ENCODE measurements at places on chromosomes 11 and 22.

DNA sequence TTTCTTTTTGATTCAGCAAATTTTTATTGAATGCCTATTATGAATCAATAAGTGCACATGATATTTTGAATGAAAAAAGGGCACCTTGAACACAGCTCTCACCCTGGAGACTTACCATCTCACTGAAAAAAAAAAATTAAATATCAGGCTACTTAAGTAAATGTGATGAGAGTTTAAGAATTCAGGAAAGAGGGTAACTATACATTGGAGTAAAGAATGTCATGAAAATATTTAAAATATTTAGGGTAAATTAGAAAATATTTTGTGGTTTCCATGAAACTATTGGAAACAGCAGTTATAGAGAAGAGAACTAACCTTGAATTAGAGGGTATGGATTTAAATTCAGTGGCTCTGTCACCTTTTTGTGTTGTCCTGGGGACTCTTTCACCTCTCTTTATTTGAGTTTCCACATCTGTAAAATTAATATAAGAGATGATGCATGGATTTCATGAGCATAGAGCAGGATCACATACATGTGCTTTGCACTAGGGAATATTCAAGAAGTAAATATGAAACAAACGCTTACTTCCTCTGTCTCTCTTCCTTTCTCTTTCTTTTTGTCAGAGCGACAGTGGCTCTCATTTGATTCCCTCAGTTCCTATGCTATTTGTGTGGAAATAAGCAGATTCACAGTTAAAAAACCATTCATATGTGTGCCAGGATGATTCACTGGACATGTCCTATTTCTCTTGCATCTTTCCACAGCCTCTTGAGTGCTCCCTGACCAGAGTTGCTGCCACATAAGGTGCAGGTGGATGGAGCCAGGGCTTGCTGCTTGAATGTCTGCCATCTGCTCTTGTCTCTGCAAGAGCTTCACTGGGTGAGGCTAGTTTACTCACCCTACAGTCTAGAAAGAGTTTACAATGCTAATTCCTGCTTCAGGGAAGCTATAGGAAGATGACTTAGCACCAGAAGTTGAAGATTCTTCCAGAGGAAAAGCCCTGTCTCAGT is 533.1 kb downstream of the ETS1 start:
- DNase-seq = no peak

DNA sequence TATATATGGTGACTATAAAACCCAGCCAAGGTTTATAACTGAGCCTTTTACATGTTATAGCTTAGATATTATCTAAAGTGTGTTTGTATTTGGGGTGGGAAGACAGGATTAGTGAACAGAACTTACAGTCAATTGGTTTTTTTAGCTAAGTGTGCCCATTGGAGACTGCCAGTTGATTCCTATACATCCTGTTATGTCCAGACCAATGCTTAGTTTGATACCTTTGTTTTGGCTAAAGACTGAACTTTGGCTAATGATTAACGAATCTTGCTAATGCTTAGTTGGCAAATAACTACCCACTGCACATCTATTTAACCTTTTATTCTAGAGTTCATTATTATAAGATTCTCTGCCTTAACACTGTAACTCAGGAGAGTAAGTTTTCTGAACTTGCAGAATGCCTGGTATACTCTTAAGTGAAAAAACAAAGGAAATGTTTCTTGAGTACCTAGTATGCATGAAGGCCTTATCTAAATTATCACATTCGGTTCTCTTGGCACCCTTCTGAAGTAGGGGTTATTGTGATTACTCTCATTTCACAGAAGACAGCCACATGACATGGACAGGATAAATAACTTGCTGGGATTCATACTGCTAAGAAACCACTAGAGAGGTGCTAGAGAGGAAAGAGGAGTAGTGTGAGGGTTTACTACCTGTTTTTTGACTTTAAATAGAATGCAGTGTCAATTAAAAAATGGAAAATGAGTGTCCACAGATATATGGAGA is 54.0 kb downstream of the KREMEN1 start:
- no peak for DNase-seq

DNA sequence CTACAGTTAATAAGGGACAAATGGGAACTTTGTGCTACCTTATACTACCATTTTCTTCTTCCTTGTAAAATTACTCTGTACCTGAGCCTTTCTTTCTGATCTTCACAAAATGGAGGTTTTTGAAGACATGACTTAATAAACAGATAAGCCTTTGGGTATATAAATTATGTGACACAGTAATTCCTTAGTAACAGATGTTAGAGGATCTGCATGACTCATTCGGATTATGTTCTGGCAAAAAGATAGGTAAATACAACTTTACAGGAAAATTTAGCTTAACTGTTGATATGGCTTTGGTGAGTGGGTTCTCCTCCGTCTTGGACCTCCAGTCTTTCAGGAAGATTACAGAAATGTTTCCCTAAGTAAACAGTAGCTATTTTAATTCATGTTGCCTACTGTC is 61.8 kb downstream of the BID start:
- no peak for DNase-seq

DNA sequence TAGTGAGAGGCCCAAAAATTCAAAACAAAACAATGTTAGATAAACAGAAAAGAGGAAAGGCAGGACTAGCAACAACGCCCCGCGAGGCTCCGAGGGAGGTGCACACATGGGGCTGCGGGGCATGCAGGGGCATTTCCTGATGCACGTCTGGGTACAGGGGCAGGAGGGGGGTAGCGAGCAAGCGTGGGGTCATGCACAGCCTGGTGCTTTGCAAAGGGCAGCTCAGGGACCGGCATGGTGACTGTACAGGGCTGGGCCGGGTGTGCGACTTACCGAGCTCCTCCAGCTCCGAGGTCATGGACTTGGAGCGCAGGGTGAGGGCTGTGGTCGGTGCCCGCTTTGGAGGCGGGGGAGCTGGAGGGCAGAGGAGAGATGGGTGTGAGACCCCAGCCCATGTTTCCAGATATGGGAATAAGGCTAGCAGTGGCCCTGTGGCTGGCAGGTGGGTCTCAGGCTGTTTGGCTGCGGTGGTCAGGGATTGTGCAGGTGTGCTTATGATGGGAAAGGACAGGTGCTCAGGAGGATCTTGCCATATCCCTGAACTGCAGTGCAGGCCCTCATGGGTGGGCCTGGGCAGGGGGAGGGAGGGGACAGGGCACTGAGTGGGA is 103.7 kb downstream of the CTTN start:
- DNase-seq = no peak

DNA sequence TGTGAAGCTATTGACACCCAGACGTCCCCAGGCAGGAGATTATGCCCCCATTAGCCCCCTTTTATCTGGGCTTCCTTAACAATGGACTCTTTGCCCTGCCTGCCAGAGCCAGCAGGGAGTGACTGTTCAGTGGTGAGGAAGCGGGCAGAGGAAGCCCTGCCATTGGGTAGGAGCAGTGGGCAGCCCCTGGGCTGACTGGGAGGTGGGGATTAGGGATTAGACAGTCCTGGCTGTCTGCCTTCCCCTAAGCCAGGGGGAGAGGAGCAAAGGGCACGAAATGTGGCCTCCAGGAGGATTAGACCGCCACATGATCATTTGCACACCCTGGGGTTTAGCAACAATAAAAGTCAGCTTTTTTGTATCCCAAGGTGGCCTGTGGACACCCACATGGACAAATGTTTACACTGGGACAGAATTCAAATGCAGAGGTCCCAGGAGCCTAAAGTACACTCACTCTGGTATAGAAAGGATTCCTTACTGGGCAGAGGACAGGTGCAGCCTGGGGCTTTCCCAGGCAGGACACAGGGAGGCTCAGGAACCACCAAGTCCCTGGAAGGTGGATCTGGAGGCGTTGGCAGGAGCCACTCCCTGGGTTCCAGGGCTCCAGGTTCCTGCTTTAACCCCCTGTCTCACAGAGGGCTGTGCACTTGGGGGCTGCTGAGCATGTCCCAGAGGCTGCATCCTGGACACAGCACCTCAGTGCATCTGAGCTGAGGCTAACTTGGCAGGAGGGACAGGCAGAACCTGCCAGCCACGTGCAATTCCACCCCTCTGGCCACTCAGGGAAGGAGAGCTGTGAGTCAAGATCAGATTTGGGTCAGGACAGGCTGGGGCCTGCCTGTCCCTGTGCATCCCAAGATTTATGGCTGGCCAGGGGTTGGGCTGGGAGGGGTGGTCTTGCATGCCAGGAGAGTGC is 2.1 kb downstream of the PNPLA3 start:
- DNase-seq = no peak

- DNase-seq = no peak
Measured at GRCh38 chr11:79472819-79473529, 32.1 kb upstream of the TENM4 start.

DNA sequence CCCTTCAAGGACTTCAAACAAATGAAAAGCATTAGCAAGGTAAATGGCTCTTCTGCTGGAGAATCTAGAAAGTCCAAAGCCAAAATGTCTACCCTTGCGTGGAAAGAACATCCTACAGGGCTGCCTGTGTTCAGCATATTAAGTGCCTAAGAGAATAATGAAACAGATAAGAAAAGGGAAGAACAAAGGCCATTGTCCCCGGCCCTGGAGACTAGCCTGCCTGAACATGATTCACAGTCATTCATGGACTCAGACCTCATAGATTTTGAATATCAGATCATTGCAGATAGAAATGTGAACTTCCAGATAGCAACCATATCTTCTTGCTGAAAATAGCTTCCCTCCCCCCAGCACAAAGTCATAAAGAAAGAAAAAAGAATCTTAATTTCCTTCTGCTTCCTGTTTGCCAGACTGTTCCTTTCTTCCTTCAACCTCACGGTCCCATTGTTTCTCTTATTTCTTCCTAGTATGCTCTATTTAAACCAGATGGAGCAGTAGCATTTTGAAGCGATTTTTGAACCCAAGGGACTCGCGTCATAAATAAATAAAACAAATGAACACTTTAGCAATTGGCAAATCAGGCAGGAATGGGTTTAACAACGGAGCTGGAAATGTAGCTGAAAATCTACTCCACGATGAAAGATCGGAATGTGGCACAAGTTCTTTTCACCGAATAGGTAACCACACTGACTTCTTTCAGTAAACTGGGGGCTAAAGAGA is 408.2 kb upstream of the CCDC90B start:
- DNase-seq = no peak

DNA sequence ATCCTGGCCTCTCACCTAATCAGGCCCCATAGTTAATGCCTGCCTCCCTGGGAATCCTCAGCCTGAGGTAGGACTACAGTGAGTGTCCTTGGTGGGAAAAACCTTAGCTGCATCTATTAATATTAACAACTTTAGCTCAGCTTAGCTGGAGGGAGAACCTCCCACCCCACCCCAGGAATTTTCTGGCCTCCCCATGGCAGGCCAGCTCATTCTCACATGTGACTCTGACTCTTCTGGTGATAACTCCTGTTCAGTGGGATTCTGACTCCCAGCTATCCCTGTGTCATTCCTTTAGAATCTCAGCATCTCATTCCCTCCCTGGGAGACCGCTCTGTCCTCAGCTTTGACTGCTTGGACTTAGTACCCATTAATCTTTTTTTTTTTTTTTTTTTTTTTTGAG is 14.5 kb downstream of the ART5 start:
- no peak for DNase-seq

GRCh38 chr22:21108379-21109115 is 62.8 kb downstream of the LRRC74B start:
- no peak for DNase-seq

GRCh38 chr11:83292709-83293456 is 6.7 kb upstream of the CCDC90B start:
- peak; percentile 27 for DNase-seq

- no peak for DNase-seq
Measured at GRCh38 chr11:128045094-128045725, 542.1 kb downstream of the ETS1 start.

DNA sequence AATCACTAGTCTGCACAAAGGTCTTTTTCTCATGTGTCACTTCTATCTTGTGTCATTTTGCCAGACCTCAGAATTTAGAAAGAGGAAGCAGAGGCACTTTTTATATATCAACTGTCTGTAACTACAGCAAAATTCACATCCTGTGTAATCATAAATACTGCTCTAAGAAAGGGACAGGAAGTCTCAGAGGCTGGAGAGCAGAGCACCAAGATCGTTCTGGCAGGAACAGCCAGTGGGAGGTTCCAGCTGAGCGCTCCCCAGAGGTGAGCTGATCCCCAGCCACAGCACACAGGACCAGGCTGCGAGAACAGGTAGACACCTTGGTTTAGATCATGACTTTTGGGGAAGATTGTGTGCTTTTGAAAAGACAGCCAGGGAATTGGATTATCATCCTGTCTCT is at the start of gene MS4A7:
TSS of gene MS4A7 (plus strand) at position 179 of the 400 bp plus-strand sequence. CDS start 4,610 bp downstream, outside the sequence.
- DNase-seq = peak; percentile 24

DNA sequence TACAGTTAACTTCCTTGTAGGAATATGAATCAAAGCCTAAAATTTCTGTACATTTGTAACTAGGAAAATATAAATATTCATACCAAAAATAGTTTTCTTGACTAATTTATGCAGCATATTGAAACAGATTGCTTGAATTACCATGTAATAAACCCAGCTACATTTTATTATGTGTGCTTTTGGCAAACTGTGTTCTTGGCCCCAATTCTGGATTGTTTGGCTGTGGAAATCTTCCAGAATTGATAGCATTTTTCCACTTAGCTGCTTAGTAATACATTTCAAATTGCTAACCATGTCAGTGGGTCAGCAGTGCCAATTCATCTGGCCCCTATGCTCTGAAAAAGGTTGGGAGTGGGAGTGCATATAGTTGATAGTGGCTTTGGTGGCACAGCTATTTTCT is 32.3 kb downstream of the PDHX start:
- no peak for DNase-seq

- DNase-seq = no peak
Measured at GRCh38 chr11:12489246-12489772, 111.9 kb downstream of the PARVA start.

GRCh38 chr11:2136952-2137201 is 2.3 kb downstream of the IGF2 start:
- no peak for DNase-seq

- no peak for DNase-seq
Measured at GRCh38 chr22:43395086-43395695, 16.6 kb upstream of the MPPED1 start.

DNA sequence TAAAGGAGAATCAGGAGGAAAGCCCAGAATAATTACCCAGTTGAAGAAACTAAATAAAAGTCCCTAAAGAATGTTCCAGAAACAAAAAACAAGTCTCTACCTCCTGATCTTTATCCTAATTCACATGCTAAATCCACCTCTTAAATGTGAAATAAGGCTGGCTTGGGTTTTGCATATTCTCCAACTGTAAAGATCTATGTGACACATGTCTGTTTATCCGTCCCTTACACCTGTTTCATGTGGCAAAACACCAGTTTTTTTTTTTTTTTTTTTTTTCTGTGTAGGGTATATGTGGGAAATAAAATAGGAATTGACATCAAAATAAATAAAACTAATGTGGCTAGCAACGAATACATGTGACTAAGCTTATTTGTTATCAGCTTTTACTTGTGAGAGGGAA is 70.5 kb downstream of the NARS2 start:
- DNase-seq = no peak

DNA sequence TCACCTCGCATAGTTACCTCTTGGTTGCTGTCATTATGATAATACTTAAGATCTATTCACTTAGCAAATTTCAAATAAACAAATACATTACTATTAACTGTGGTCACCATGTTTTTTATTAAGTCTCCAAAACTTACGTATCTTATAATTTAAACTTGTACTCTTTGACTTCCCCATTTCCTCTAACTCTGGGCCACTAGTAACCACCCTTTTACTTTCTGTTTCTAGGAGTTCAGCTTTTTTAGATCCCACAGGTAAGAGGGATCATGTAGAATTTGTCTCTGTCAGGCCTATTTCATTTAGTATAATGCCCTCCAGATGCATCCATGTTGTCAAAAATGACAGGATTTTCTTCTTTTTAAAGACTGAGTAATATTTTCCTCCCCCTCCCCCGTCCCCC is 212.4 kb upstream of the C11orf87 start:
- no peak for DNase-seq

All from stimulated activated naive CD8-positive, alpha-beta T cell treated with anti-CD3 and anti-CD28 coated beads, Interleukin-15, Interleukin-2, amounts not matched to agents 100 U/mL and 50 U/mL, for 24 hours (primary cell).